ENCODE measurements at places on chromosomes 2 and 18.

GRCh38 chr2:164182116-164182627, 439.1 kb downstream of the GRB14 start:
- DNase-seq: no peak

- no peak for DNase-seq
These were observed 80.1 kb downstream of the XDH start for GRCh38 chr2:31334311-31335026.

GRCh38 chr2:105486762-105487141, 87.9 kb upstream of the FHL2 start:
- DNase-seq: no peak

DNA sequence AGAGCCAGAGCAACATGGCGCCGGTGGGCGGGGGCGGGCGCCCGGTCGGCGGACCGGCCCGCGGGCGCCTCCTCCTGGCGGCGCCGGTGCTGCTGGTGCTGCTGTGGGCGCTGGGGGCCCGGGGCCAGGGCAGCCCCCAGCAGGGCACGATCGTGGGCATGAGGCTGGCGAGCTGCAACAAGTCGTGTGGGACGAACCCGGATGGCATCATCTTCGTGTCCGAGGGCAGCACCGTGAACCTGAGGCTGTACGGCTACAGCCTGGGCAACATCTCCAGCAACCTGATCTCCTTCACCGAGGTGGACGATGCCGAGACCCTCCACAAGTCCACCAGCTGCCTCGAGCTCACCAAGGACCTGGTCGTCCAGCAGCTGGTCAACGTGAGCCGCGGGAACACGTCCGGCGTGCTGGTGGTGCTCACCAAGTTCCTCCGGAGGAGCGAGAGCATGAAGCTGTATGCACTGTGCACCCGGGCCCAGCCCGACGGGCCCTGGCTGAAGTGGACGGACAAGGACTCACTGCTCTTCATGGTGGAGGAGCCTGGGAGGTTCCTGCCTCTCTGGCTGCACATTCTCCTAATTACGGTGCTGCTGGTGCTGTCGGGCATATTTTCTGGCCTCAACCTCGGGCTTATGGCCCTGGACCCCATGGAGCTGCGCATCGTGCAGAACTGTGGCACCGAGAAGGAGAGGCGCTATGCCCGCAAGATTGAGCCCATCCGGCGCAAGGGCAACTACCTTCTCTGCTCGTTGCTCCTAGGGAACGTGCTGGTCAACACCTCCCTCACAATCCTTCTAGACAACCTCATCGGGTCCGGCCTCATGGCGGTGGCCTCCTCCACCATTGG, 507 bp downstream of the CNNM4 start:
- no peak for DNase-seq

GRCh38 chr2:31304816-31305215, 70.9 kb downstream of the EHD3 start:
- DNase-seq: no peak

DNA sequence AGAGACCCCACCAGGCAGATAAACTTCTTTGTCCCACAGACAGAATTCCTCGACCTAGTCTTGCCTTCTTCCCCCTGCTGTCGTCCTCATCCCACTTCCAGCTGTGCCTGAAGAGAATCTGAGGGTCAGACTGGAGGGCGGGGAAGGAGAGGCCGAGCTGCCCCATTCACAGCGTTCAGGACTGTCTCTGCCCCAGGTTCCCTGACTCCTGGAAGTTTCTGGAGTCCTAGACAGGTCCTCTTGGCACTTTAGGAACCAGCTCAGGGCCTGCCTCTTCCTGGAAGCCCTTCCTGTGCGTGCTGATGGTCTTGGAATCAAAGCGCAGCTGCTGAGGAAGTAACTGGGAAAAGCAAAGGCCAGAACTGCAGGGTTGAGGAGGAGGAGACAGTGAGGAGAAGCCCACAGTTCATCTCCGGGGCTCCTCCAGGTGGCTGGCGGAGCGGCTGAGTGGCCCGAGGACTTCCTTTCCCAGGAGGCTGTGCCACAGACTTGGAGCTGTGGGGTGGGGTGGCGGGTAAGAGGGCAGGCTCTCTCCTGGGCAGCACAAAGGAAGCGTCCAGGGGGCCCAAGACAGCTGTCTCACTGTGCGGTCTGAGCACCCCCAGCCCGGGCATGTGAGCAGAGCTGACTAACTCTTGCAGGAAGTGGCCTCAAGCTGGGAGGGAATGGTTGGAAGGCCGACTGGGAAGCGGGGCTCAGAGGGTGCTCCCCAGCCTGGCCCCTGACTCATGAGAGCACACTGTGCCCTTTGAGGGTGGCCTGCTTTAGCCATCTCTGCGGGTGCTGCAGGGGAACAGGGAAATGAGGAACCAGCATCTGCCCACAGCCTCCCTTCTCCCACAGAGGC, 39.5 kb downstream of the SDC1 start:
- no peak for DNase-seq

- no peak for DNase-seq
These were observed 312.8 kb upstream of the FANCL start for GRCh38 chr2:58553937-58554336.

GRCh38 chr2:175005733-175006264, 618 bp upstream of the CHN1 start:
- no peak for DNase-seq

- no peak for DNase-seq
These were observed 72.5 kb downstream of the RAD51AP2 start for GRCh38 chr2:17445744-17446143.

DNA sequence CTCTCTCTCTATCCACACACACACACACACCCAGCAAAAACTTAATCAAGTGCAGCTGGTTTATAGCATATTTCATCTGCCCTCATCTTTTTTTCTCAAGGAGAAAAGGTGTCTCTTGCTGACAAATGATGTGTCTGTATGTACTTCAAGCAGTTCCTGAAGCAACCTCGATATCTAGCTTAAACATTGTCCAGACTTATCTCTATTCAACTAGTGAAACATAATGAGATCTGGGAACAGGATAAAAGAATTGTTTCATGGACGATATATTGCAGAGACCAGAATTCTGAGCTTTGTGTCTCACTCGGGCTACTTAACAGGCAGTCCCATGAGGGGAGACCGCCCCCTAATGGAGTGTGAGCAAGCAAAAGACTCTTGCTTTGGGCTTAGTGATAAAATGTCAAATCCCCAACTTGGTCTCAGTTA, 929.2 kb upstream of the SOX11 start:
- DNase-seq: no peak

GRCh38 chr2:45895241-45895861, 243.9 kb downstream of the PRKCE start:
- no peak for DNase-seq

GRCh38 chr2:9762164-9762563, 81.1 kb upstream of the TAF1B start:
- no peak for DNase-seq

GRCh38 chr2:48126162-48126561, 219.9 kb upstream of the FBXO11 start:
- no peak for DNase-seq

DNA sequence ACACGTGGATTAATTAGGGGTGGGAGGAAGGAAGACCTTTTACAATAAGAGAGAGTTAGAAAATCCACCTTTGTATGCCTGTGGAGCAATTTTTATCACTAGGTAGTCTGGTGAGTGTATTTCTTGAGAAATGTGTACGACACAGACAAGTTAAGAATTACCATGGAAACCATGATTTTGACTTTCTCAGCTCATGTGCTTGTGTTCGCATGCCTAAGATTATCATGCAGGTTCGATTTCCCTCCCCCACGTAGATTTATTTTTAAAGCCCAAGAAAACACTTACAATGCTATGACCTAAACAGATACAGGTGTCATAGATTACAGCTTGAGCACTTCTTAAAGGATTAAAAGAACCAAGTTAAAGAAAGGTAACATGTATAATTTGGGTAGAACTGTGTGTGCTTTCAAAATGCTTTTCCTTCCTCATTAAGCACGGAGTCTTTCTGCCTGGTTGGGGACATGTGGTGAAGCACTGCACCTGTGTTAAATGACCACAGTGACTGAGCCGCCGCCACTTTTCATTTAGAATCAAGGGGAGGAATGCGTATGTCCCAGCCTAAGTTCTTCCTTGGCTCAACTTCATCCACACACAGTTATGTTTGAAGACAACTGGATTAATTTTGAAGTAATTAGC, 16.6 kb downstream of the SERTAD2 start:
- no peak for DNase-seq

- no peak for DNase-seq
These were observed 213.8 kb downstream of the DSC3 start for GRCh38 chr18:30828700-30829099.

DNA sequence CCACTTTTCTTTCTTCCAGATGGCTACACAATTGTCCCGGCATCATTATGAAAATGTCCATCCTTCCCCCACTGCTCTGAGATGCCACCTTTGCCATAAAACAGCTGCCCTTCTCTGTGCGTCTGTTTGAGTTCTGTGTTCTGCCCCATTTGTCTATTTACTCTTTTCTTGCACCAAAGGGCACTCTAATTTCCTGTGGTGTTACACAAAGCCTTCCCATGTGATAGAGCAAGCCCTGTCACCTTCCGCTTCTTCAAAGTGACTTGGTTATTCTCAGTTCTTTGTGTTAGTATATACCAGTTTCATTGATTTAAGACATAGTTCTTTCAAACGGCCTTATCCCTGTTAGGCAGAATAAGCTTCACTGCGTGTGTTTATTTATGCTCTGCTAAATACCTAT, 84.1 kb downstream of the FBXO15 start:
- DNase-seq: no peak

GRCh38 chr18:48800466-48800865, 150.3 kb downstream of the SMAD7 start:
- DNase-seq: no peak

DNA sequence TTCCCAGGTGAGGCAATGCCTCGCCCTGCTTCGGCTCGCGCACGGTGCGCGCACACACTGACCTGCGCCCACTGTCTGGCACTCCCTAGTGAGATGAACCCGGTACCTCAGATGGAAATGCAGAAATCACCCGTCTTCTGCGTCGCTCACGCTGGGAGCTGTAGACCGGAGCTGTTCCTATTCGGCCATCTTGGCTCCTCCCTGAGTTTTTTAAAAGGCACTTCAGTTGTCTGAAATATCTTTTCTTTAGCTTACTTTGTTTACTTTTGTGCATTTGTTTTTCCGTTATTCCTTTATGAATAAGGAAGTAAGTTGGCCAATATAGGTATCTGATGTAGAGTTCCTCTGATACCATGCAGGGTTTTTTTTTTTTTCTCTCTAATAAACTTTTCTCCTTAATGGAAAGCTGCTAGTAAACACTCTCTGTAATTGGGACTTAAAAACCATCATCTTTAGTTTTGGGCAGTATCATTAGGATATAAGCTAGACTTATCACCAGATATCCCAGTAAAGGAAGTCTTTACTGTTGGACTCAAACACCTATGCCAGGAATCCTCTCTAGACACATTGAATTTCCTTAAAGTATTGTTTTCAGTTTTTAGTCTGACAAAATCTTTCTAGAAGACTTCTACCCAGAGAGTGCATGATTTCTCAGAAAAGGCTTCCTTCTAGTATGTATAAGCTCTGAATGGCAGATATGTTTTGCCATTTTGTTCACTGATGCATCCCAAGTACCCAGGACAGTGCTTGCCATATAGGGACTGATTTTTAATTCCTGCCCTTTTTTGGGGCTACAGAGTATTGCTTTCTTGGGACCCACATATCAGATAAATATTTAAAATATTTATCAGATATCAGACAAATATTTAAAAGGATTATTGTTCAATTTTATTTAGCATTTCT, 35.8 kb upstream of the DYSF start:
- no peak for DNase-seq

DNA sequence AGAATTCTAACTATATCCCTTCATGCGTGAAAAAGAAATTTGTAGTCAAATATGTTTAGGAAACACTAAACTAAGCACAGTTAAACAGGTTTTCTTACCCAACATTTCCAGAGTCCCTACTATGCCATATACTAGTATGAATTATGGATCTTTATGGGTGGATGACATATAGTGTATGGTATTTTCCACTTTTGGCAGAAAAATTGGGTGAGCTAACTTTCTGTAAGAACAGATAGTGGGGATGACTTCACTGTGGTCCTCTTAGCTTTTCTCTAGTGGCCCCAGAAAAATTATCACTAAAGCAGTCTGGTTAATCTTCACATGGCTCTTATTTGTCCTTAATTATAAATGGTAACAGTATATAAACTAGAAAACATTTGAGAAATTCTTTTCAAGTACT, 240.0 kb upstream of the GULP1 start:
- DNase-seq: no peak

GRCh38 chr2:149826471-149827125, 239.0 kb upstream of the MMADHC start:
- DNase-seq: no peak

DNA sequence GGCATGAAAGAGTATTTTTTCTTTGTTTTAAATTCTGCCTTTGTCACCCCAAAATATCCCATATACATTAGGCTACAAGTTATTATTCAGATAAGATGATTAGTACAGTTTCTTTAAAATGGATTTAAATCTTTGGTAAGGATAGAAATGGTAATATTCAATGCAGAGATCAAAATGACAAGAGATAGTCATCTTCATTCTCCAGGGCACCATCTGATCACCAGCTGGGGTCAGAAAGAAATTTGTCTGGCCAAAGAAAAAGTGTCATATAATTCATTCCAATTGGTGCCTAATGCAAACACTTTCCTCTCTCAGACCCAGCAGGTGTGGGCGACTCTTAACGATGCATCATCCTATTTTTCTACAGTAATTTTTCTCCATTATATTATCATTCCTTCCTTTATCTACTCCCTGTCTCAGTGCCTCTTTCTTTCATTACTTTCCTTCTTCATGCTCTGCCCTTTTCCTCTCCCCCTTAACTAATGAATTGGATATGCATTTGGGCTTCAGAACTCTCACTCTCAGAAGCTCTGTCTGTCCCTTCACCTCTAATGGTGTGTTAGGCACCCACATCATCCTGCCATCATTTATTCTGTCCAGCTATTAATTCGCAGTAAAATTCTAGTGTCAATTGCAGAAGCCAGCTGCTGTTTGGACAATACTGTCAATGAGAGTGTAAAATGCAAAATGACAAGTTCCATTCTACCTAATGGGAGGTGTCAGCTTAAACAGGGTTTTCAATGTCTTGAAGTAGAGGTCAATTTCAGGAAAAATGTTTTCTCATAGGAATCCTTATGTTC, 570.5 kb downstream of the TDRD15 start:
- no peak for DNase-seq

DNA sequence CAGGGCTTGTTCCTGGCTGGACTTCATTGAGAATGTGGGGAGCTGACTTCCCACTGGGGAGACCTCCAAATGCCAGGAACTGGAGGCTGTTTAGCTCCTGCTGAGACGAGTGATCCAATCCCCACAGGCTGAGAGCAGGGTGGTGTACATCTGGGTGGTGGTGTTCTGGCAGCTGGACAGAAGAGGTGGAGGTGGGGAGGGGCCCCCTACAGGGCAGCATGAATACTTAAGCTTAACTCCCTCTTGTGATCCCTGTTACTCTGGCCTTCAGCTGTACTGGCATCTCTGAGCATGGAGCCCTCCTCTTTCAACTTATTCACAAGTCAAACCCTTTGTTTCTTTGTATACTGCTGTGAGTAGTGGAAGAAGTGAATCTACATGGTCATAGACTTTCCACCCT, 167.8 kb upstream of the LYPD1 start:
- no peak for DNase-seq

- no peak for DNase-seq
These were observed 127.5 kb upstream of the MMADHC start for GRCh38 chr2:149715005-149715592.

GRCh38 chr2:1613078-1613445, 131.3 kb downstream of the PXDN start:
- DNase-seq: no peak
